Cortex of kidney (tissue), 1 donor: ENCODE measurements at places on chromosomes 13 and 19.

DNA sequence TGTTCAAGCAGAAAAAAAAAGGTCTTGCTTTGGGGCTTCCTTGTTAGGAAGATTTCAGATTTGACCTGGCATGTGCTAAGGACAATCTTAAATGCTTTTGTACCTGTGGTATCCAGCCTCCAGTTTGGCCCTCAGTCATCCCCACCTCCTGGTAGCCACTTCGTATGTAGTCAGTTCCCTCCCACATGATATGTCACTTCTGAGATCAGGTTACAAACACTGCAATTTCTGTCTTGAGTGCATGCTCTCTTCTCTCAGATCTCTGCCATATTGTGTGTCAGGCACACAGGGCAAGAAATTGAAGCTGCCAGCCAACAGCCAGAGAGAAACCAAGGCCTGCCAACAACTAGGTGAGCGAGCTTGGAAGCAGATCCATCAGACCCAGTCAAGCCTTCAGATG is 60.3 kb upstream of the STARD13 start:
- DNase-seq, result no peak

DNA sequence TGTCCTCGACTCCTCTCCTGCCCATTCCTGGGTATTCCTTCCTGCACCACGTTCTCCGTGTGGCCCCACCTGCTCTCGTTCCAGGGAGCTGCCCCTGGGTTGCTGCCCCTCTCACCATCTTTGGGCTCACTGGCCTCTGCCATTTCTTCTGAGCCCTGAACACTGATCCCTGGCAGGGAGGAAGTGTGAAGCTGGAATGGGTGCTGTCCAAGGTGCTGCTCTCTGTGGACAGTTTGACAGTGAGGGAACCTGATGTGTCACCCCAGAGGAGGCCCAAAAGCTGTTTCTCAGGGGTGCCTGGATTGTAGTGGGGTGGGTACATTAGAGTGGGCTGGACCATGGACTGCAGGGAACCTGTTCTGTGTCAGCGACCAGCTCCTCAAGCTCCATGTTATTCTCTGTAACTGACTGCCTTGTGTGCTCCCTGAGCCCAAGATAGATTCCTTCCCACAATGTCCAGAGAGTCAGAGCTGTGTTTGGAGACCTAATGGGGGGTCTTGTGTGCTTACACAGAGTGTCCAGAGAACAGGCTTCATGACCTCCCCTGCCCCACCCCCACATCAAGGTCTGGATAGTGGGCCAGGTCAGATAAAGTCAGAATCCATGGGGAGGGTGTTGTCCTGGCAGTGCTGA is 7.2 kb upstream of the CEACAM8 start:
- DNase-seq, result no peak

- no peak for DNase-seq
Observed at GRCh38 chr19:29819300-29819699, 7.5 kb downstream of the CCNE1 start.

- DNase-seq, result no peak
Observed at GRCh38 chr13:102872131-102872530, 26.3 kb downstream of the ERCC5 start.

DNA sequence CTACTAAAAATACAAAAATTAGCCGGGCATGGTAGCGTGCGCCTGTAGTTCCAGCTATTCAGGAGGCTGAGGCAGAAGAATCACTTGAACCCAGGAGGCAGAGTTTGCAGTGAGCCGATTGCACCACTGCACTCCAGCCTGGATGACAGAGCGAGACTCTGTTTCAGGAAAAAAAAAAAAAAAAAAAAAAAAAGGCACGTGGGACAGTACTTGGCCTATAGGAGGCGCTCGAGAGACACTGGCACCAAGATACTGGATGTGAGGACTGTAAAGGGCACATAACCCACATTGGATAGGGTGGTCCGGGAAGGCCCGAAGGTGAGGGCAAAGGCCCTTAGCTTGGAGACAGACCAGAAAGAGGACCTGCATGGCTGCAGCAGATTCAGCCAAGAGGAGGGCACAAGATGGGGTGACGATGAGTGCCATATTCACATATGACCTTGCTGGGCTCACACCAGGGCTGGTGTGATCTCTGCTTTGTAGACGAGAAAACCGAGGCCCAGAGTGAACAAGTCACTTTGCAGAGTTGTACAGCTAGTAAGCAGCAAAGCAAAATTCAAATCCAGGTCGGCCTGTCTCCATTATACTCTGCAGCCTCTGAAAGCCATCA is 89.4 kb downstream of the DPF1 start:
- no peak for DNase-seq

GRCh38 chr13:39200249-39200910 is 162.1 kb downstream of the NHLRC3 start:
- DNase-seq, result no peak

DNA sequence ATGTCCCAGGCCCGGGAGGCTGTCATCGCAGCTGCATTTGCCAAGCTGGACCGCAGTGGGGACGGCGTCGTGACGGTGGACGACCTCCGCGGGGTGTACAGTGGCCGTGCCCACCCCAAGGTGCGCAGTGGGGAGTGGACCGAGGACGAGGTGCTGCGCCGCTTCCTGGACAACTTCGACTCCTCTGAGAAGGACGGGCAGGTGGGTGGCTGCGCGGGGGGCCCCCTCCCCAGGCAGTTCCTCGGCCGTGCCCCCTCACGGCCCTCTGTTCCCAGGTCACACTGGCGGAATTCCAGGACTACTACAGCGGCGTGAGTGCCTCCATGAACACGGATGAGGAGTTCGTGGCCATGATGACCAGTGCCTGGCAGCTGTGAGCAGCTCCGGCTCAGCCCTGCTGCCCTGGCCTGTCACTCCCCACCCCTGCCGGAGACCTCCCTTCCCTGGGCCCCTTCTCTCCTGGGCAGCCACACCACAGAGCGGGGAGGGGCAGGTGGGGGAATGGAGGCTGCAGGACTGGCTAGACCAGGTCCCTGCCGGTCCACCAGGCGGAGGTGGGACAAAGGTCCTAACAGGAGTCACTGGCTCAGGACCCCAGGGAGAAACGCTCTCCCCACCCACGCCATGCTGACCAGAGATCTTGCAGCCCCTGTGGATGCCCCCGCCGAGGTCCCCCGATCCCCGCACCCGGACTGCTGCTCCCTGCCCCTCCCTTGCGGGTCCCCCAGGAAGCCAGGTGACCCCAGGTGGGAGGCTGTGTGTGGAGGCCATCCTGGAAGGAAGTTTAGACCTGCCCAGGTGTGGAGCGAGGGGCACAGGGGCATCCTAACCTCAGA is 1.1 kb downstream of the CAPS start:
- no peak for DNase-seq

DNA sequence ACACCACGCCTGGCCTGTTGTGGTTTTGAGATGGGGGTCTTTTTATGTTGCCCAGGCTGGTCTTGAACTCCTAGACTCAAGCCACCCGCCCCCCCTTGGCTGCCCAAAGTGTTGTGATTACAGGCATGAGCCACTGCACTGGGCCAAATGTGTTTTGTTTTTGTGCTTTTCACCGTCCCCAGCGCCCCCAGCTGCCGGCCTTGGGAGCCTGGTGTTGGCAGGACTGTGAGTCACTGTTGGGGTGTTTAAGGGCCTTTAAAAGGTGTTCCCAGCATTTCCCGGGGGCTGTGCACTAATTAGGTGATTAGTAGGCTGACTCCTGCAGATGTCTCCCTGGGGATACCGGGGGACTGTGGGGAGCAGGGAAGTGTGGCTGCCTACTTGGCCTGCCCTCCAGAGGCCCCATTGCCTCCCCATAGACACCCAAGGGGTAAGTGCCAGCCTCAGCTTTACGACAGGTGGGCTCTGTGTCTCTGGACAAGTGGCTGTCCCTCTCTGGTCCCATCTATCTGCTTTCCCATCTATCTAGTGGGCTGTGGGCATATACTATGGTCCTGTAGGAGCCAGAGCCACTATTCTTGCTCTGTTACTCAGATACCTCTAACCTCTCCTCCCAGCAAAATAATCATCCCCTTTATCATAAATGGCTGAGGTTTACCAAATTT is 11.8 kb upstream of the TLE5 start:
- DNase-seq, result no peak

DNA sequence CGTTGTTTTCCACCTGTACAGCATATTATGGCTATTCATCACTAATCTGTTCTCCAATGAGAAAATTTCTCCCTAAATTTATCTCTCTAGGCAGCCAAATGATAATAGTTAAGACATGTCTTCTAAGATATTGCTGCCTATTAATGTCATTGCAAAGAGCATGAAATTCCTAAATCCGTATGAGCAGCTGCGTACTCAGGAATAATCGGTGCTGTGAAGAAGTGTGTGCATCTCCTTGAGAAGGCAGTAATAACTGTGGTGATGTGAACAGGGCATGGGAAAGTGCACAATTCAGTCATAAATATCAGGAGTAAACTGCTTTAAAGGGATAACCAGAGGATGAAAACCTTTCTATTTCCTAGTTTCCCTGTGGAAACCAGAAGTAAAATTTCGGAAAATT is 112.2 kb downstream of the SLITRK5 start:
- no peak for DNase-seq

DNA sequence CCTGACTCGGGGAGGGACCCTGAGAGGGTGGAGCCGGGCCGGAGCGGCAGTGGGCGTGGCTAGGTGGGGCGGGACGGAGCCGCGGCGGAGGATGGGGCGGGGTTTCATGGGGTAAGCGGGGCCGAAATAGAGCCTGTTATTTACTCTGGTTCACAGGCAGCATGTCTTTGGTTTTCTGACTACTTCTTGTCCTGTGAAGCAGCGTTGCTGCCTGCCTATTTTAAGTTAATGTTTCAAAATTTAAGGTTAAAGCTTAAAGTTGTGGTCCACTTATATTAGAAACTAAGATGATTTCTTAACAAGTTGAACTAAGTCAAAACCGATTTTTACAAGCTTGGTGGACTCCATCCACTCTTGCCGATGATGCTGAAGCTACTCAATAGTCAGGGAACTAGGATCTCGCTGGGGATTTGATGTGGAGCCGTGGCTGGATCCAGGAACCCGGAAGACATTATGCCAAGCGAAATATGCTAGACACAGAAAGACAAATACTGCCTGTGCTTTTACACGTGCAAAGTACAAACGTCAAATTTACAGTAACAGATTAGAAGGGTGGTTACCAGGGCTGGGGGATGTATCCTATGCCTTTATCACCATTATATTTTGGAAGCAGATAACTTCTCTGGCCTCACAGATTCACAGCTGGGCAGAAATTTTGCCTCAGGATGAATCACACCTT is 433 bp upstream of the ZNF616 start:
- DNase-seq, result no peak

- DNase-seq, result no peak
Observed at GRCh38 chr19:5075597-5075996, 106.7 kb downstream of the KDM4B start.

DNA sequence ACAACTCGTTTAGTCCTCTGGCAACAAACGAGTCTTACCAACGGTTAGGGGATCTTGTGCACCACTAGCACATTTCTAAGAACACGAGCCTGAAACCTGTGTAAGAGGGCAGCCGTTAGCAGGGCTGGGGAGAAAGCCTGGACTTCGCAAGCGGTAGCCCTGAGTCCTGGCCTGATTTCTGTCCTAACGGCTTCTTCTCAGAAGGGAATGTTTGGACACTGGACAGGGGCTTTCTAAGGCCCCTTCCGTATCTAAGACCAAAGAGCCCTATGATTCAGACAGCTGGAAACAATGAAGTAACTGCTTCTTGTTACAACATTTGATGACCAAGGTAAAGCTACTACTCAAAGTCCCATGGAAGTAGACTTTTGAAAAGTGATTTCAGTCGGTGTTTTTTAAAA is 2.2 kb downstream of the ANKRD10 start:
- DNase-seq, result no peak

DNA sequence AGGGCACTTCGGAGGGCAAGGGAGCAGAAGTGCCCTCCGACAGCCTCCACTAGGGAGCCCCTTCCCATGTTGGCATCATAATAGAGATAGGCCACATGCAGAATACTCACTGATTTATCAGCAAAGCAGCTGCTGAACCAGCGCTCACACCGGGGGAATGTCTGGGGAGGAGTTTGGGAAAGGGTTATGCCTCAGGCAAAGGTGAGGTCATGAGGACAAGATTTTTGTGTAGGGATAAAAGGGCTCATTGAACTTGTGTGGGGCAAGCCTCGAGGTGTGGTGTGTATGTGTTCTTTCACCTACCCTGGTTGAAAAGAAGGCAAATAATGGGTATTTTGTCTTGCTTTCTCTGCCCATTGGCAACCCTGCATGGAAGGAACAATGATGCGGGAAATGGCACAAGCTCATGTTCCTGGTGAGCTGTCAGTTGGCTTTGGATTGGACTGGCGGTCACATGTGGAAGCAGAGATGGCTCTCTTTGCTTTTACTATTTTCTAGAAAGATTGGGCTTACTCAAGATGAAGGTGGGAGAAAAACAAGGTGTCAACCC is 39.1 kb upstream of the SLC7A9 start:
- DNase-seq, result no peak

DNA sequence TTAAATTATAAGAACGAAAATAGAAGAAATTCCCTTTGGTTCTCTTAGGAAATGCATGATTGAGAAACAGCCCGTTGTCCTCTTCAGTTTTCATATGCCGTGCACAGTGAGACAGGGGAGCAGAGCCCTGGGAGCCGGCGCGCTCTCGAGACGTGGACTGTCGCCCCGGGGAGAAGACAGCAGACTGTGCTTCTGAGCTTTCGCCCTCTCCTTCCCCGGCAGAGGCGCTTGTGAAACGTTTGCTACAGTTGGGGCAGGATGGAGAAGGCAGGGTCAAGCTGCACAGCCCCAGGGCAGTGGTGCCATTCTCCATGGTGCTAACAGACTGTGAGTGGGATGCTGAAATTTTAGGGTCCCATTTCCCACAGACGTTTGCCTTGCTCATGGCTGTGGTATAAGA is 192.2 kb upstream of the KL start:
- no peak for DNase-seq

GRCh38 chr13:107450931-107451330 is 764.4 kb downstream of the LIG4 start:
- no peak for DNase-seq

- DNase-seq, result no peak
Observed at GRCh38 chr13:50132904-50133357, 117.7 kb downstream of the KCNRG start.

DNA sequence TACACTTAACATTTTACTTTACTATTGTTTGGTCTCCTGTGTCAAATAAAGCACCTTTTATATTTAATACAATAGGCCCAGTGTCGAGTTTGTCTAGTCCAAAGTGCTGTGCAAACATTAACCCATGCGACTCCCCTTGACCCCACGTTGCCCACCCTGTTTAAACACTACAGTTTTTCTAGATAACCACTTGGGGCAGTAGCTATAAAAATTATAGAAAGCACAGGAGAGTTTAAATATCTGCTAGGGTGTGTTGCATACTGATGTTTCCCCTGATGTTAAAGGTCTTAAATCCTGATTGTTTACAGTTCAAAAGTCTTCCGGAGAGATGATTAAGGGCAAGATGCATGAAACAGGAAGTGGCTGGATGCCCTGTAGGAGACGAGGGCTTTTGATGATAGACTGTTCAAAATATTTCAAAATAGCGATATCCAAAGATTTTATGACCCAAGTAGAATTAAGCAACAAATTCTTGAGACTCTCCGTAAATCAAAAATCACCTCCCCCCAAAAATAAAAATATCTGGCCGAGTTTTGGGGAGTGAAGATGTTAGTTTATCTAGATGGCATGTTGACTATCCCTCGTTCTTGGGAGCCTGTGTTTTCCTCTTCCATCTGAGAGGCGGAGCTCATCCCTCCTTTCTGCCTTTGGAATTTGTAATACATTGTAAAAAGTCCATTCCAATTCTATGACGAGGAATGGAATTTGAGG is 167.1 kb downstream of the FGF9 start:
- no peak for DNase-seq

GRCh38 chr13:29849071-29849631 is 1.3 kb downstream of the UBL3 start:
- DNase-seq, result no peak

- DNase-seq, result no peak
Observed at GRCh38 chr13:53198736-53199135, 170.1 kb downstream of the OLFM4 start.

- no peak for DNase-seq
Observed at GRCh38 chr19:19670070-19670551, 1.5 kb downstream of the ZNF101 start.
